Activated CD8-positive, alpha-beta T cell treated with anti-CD3 and anti-CD28 coated beads, Interleukin-2, amount 10 ng/mL, durations not matched to agents 7 days and 5 days (primary cell): ENCODE measurements at places on chromosomes 16 and 17. TPM values are rescaled to one million over a fixed set of nuclear protein-coding genes. Genes with fewer than 3 reads are reported as not detected.

DPEP3 gene
- total RNA-seq, result not detected

- no peaks in the 10 kb centered on the region for H3K36me3 ChIP-seq
- H3K27ac ChIP-seq, result no peak overlapping the region
- no peaks in the 10 kb centered on the region for H3K4me1 ChIP-seq
- no peak for DNase-seq
- H3K27me3 ChIP-seq, result peaks cover 3% of the 10 kb centered on the region
These were observed 101.4 kb upstream of the CLEC3A start for GRCh38 chr16:77920984-77921383.

GRCh38 chr17:36063786-36064541 lies at the start of gene CCL18:
TSS of gene CCL18 (plus strand) at chr17:36064272. CDS start at chr17:36064343, 71 bp downstream.
- peaks cover 10% of the 10 kb centered on the region for H3K27me3 ChIP-seq
- no peak for DNase-seq
- H3K4me3 ChIP-seq, result no peak within 1 kb of the TSS
- no peak within 1 kb of the TSS for H3K27ac ChIP-seq
- H3K36me3 ChIP-seq, result no peaks in the 10 kb centered on the region
- peaks cover 14% of the 10 kb centered on the region for H3K4me1 ChIP-seq

- no peaks in the 10 kb centered on the region for H3K4me1 ChIP-seq
- no peaks in the 10 kb centered on the region for H3K36me3 ChIP-seq
- no peak overlapping the region for H3K27ac ChIP-seq
- H3K4me3 ChIP-seq, result no peak overlapping the region
These were observed 162.5 kb downstream of the ZNF423 start for GRCh38 chr16:49693445-49693844.

DNA sequence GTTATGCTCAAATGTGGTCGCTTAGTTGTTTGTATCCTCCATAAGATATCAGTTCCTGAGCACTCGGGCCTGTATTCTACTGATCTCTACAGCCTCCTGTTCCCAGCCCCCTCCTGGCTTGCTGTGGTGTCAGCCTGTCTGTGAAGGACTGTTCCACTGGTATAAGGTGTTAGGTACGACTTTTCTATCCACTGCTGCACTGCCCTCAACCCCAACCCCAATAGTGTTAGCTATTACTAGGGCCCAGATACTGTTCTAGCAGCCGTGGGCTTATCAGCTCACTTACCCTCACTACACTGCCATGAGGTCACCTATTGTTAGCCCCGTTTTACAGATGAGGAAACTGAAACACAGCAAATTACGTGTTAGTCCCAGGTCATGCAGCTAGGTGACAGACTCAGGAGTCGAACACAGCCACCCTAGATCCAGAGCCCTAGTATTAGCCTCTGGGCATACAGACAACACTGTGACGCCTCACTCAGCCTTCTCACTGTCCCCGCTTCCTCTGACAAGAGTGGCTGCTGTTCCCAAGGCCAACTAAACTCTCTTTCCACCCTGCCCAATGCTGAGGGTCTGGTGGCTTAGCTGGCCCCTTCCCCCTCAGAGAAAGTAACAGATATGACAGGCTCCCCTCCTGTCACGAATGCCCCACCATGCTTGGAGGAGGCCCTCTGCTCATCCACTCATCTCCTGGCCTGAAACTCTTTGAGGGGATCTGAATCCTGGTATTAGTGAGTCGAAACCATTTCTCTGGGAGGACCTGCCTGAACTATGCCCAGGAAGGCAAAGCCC lies 25.6 kb upstream of the ZNF652 start:
- peak overlapping the region; percentile 98 for H3K27ac ChIP-seq
- H3K27me3 ChIP-seq, result no peaks in the 10 kb centered on the region
- peaks cover 13% of the 10 kb centered on the region for H3K36me3 ChIP-seq
- peak; percentile 28 for DNase-seq
- peaks cover 60% of the 10 kb centered on the region for H3K4me1 ChIP-seq
